ENCODE measurements at places on chromosomes 16 and 17. TPM values are rescaled to one million over a fixed set of nuclear protein-coding genes. Genes with fewer than 3 reads are reported as not detected.

The TMEM238L gene
- total RNA-seq = not detected

The CD19 gene
- total RNA-seq = not detected

The ABCA9 gene
- not detected for total RNA-seq

The TBC1D3I gene
- 0.15 TPM for total RNA-seq

The CIBAR2 gene
- not detected for total RNA-seq

The VWA3A gene
- not detected for total RNA-seq

The ACE gene
- 12.2 TPM for total RNA-seq

The OSBPL7 gene
- total RNA-seq = 33.2 TPM

The TRIM65 gene
- total RNA-seq = 26.1 TPM

The SUPT6H gene
- 60.7 TPM for total RNA-seq

The MT1M gene
- total RNA-seq = not detected

The SLC5A11 gene
- total RNA-seq = not detected

The SDR42E2 gene
- not detected for total RNA-seq

The CHD9NB gene
- 0.33 TPM for total RNA-seq

The VPS25 gene
- total RNA-seq = 53.0 TPM

The CNTD1 gene
- not detected for total RNA-seq

The HSD11B2 gene
- not detected for total RNA-seq

The SMIM5 gene
- total RNA-seq = not detected

The FA2H gene
- total RNA-seq = 0.50 TPM

The SLC6A4 gene
- total RNA-seq = 0.18 TPM

The EPN3 gene
- total RNA-seq = not detected

The VMO1 gene
- 0.40 TPM for total RNA-seq

The ZNF286A gene
- 20.0 TPM for total RNA-seq
